ENCODE measurements at places on chromosomes 7 and 10.

DNA sequence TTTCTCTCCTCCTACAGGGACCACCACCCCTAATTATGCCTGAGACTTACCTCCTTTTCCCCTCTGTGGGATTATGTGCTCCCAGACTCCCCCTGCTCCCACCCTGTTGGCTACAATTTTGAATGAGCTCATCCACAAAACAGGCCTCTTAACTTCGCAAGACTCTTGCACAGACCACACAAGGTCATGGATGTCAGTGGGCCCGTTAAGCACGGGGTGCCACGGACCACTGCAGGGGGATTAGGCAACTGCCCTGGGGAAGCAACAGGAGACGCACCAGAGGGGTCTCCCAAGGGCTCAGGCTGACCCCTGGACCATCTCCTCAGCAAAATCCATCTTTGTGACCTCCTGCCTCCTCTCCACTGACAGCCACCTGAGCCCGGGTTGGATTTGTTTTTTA, 42.1 kb upstream of the COL13A1 start:
- no peak for DNase-seq

- DNase-seq = no peak
These were observed 136.3 kb downstream of the DPY19L1 start for GRCh38 chr7:34900891-34901513.

GRCh38 chr10:128151031-128151430, 24.8 kb upstream of the MKI67 start:
- no peak for DNase-seq

GRCh38 chr10:109866168-109866994, 56.9 kb downstream of the XPNPEP1 start:
- DNase-seq = no peak

DNA sequence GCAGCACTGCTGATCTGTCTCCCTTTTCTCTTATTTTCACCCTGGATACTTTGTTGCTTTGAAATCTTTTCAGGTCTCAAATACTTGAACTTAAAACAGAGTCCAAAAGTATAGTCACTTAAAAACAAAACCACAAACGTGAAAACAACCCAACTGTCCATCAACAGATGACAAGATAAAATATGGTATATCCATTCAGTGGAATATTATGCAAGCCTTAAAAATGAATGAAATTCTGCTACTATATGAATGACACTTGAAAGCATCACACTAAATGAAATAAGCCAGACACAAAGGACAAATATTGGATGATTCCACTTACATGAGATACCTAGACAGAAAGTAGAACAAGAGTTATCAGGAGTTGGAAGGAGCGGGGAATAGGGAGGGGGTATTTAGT, 44.7 kb upstream of the EFCAB10 start:
- DNase-seq = no peak

Data from activated T-cell treated with anti-CD3 and anti-CD28 coated beads, Interleukin-2, amount 50 U/mL, for 1 hour (primary cell).